ENCODE measurements at places on chromosomes 4 and X. TPM values are rescaled to one million over a fixed set of nuclear protein-coding genes. Genes with fewer than 3 reads are reported as not detected.

DNA sequence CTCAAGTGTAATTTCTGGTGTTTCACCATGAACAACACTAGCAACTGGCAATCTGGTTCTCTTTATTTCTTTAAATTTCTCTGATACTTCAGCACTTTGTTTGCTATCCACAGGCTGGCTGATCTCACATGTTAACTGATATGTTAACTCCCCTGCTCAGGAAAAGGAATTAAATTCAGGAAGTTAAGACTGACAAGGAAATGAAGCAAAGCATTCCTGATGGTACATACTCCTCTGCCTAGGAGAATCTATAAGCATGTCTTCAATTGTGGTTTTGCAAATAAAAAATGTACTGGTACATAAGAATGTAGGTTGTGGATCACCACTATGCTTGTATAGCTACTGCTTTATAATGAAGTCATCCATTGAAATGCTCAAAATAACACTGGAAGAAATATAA, 1119.2 kb upstream of the INTU start:
- DNase-seq: no peak

Gene EXOC1L
- total RNA-seq: not detected

Gene GATA1
- total RNA-seq: not detected

Gene KCTD8
- not detected for total RNA-seq

DNA sequence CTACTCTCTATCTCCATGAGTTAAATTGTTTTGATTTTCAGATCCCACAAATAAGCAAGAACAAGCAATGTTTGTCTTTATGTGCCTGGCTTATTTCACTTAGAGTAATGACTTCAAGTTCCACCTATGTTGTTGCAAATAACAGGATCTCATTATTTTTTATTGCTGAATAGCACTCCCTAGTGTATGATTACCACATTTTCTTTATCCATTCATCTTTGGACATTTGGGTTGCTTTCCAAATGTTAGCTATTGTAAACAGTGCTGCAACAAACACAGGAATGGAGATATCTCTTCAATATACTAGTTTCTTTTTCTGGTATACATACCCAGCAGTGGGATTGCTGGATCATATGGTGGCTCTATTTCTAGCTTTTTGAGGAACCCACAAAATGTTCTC, 136.0 kb downstream of the SLITRK2 start:
- DNase-seq: no peak
